Amygdala (tissue), 56 donors: ENCODE measurements at places on chromosomes 3 and 15.

DNA sequence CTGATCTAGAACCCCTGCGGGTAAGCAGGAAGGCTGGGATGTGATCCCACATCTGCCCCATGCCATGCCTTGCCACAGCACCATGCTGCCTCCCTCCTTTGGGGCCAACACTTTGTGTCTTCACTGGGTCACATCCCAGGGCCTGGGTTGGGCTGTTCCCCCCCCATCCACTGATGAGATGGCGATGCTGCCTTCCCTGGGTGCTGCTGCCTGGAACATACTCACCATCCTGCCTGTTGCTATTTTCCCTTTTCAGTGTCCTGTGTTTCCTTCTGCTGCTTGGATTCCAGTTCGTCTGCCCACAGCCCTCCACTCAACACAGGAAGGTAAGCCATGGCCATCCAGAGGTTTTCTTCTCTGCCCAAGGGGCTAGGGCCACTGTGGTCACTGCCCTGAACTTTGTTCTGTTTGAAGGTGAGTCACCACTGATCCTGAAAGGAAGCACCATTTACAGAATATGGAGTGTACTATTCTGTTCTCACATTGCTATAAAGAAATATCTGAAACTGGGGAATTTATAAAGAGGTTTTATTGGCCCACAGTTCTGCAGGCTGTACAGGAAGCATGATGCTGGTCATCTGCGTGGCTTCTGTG lies 39.4 kb downstream of the THSD4 start:
- DNase-seq: no peak

DNA sequence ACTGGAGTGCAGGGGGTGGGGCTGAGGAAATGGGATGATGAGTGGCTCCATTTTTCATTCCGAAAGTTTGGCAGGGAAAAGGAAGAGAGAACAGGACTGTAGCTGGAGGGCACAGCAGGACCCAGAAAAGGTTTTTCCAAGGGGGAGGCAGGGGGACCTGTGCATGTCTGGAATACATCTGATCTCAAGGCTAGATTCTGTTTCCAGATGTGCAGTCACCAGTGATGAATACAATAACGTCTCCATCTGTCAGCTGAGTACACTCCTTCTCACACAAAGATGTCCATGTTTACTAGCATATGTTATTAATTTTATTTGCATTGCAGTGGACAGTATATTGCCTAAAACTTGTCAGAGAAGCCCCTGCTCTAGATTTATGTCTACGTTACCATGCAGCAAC lies 39.9 kb upstream of the PRTG start:
- DNase-seq: no peak

DNA sequence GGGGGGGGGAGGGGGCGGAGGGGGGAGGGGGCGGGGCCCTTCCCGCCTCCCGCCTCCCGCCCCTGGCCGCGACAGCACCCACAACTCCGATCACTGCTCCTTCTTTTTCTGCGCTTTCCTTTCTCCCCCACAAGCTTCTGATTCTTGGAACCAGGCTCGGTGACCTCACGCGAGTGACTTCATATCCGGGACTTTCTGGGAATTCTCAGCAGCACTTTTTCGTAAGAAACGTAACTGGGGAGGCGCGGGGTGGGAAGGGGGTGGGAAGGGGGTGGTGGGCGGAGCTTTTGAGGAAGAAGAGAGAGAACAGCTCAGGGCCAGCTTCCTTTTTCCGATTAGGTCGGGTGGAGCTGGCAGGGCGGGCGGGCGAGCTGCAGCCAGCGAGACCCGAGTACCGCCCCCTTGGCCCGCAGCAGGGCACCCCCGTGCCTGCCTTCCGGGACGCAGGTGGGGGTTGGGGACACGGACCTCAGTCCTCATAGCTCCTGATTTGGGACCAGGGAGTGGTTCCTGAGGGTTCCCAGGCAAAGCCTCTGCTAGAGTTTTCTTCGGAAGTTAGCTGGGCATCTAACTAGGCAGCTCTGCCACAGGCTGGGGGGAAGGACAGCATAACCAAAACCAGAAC lies 14.6 kb downstream of the XIRP1 start:
- peak; percentile 81 for DNase-seq

DNA sequence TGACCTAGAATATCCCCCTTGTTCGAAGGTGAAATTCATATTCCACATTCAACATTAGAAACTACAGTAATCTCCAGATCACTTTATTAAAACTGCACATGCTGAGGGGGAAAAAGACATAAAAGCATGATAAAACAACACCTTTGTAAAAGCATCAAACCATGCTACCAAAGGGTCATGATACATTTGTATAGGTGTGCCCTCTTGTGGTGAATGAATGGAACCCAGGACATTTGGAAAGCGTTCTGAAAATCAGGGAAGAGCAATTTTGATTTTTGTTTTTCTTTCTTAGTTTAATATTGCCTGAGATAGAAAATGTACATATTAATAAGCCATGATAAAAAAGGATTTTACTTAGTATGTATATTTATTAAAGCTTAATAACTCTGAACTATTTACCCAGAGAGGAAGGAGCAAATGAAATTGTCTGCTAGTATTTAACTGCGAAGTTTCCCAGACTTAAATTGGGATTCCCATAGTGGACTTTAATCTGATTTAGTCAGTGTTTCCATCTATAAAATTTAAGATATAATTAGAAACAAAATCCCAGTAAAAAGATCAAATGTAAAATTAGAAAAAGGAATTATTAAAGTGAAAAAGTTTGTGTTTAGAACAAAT lies 105.8 kb upstream of the ARL6 start:
- DNase-seq: no peak

GRCh38 chr3:9402410-9403228 lies 5.2 kb downstream of the SETD5 start:
- peak; percentile 56 for DNase-seq

- peak; percentile 55 for DNase-seq
These were observed 2.3 kb downstream of the FBXL22 start for GRCh38 chr15:63599401-63600000.

GRCh38 chr15:48250640-48251076 lies 44.6 kb downstream of the SLC12A1 start:
- no peak for DNase-seq

- DNase-seq: no peak
These were observed 14.2 kb downstream of the MAP4 start for GRCh38 chr3:48001991-48002390.
